ENCODE measurements at places on chromosomes 4 and X.

DNA sequence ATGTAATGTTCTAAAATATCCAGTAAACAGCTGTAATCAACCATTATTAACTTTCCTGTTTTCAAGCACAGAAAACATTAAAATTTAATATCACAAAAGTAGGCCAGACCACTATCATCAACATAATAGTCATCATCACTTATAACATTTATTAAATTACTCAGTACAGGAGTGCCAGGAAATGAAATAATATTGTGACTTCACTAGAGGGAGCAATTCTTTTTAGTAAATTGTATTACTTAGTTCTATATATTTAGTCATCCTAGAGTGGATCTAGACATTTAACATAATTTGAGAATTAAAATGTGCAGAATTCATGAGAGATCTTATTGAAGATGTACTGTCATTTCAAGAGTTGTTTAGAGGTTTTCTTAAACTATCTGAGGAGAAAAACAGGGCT lies 33.6 kb downstream of the PITX2 start:
- no peak overlapping the region for H3K4me3 ChIP-seq
- no peak overlapping the region for H3K27ac ChIP-seq
- no peaks in the 10 kb centered on the region for H3K36me3 ChIP-seq
- no peaks in the 10 kb centered on the region for H3K27me3 ChIP-seq

DNA sequence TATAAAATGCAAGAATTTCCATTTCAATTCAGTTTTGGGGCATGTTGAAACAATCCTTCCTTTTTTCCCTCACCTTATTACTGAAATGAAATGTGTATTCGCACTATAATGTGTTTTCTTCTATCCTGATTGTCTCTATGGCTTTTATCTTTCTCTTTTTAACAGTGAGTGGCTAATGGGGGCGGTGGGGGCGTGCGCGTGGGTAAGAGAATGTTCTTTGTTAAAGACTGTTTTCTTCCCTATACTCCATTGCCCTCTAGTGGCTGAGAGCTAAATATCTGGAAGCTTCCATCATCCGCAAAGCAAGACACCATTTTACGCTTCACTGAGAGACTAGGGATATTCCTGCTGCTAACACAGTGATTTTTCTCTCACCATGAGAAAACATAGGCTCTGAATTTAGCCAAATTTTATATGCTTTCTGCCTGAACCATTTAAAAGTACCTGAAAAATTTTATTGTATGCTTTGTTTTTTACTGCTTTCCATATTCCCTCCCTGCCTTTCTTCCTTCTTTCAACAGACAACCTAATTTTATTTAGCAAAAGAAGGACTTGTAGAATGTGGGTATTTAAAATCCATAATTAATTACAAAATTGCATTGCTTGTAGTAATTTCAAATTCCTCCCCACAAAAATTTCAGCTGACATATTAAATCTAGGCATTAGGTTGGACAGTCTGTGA lies 194.0 kb downstream of the GASK1B start:
- no peak overlapping the region for H3K4me3 ChIP-seq
- no peaks in the 10 kb centered on the region for H3K36me3 ChIP-seq
- DNase-seq, result peak; percentile 6
- H3K27me3 ChIP-seq, result no peaks in the 10 kb centered on the region

- H3K36me3 ChIP-seq, result no peaks in the 10 kb centered on the region
- H3K27ac ChIP-seq, result no peak overlapping the region
- no peaks in the 10 kb centered on the region for H3K4me1 ChIP-seq
- DNase-seq, result no peak
- no peaks in the 10 kb centered on the region for H3K27me3 ChIP-seq
- no peak overlapping the region for H3K4me3 ChIP-seq
These were observed 27.2 kb upstream of the SMARCA5 start for GRCh38 chr4:143486314-143486713.

GRCh38 chr4:99417125-99417524 lies 18.0 kb downstream of the ADH7 start:
- no peaks in the 10 kb centered on the region for H3K27me3 ChIP-seq
- no peak overlapping the region for H3K4me3 ChIP-seq
- no peaks in the 10 kb centered on the region for H3K36me3 ChIP-seq
- H3K4me1 ChIP-seq, result no peaks in the 10 kb centered on the region

DNA sequence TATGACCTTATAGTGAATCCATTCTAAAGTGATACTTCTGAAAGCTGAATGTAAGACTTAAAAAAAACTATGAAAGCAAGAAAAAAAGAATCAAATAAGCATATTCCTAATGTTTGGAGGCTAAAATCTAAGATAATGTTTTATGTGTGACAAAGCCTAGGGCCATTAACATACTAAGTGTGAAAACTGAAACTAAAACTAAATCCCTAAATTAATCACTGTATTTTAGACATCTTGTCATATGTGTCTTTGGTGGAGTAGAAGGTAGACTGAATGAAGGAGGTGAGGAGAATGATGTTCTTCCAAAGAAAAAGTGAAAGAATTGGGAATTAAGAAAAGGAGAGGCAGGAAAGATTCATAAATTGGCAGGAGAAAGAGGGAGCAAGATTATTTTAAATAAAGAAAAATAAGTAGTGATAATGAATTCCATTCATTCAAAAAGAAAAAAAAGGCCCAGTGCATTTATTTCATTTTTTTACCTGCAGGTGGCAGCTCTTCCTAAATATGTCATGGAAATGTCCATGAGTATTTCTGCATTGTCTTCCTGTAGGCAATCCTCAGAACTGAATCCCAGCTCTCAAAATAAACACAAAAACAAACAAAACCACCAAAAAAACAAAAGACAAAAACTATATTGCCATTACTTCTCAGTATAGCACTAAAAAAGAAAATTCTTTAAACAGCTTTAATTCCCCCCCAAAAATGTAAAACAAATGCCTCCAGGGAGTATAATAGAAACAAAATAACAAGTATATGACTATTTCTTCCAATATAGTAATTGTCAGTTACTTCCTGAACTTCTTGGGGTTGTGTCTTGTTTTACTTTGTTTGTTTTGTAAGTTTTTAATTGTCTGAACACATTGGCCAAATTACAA lies 17.0 kb upstream of the AP1AR start:
- H3K4me3 ChIP-seq, result no peak overlapping the region
- H3K4me1 ChIP-seq, result no peaks in the 10 kb centered on the region
- no peaks in the 10 kb centered on the region for H3K27me3 ChIP-seq

- H3K4me1 ChIP-seq, result peaks cover 20% of the 10 kb centered on the region
- no peak for DNase-seq
- no peak overlapping the region for H3K4me3 ChIP-seq
- H3K27ac ChIP-seq, result no peak overlapping the region
These were observed 91.0 kb upstream of the MTM1 start for GRCh38 chrX:150477371-150477770.

GRCh38 chr4:162645381-162645780 lies 481.6 kb upstream of the FSTL5 start:
- no peak for DNase-seq
- no peak overlapping the region for H3K27ac ChIP-seq
- no peaks in the 10 kb centered on the region for H3K27me3 ChIP-seq
- no peaks in the 10 kb centered on the region for H3K4me1 ChIP-seq
- no peak overlapping the region for H3K4me3 ChIP-seq

GRCh38 chr4:119087121-119087520 lies 48.5 kb upstream of the MYOZ2 start:
- no peak overlapping the region for H3K4me3 ChIP-seq
- no peaks in the 10 kb centered on the region for H3K36me3 ChIP-seq
- DNase-seq, result no peak
- no peak overlapping the region for H3K27ac ChIP-seq

DNA sequence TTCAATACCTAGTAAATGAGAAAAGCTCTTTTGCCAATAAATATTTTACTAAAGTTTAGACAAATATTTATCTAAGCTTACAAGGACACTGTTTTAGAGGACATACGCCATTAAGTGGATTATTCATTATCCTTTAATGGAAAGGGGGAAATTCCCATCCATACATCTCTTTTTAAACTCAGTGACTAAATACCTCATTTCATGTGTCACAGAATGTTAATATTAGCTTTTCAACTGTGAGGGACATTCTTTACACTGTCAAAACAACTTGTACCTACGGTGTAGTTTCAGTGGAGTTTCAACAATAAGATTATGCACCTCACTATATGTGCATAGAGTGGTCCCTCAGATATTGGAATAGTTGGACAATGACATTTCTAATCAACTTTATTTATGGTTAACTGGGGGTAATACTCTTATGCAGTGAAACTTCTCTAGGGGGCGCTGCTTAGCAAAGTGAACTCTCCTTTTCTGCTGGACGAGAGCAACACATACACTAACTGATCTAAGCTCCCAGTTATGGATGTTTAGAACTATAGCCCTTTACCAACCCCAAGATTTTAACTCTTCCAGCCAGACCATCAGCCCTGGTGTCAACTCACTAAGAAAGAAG lies 9.7 kb downstream of the HS6ST2 start:
- no peak overlapping the region for H3K4me3 ChIP-seq
- H3K4me1 ChIP-seq, result no peaks in the 10 kb centered on the region
- no peak for DNase-seq
- no peak overlapping the region for H3K27ac ChIP-seq
- no peaks in the 10 kb centered on the region for H3K27me3 ChIP-seq
- no peaks in the 10 kb centered on the region for H3K36me3 ChIP-seq

- H3K4me3 ChIP-seq, result no peak overlapping the region
- H3K27me3 ChIP-seq, result no peaks in the 10 kb centered on the region
- DNase-seq, result no peak
- no peaks in the 10 kb centered on the region for H3K36me3 ChIP-seq
- no peak overlapping the region for H3K27ac ChIP-seq
These were observed 116.4 kb upstream of the IGSF1 start for GRCh38 chrX:131405497-131405896.

DNA sequence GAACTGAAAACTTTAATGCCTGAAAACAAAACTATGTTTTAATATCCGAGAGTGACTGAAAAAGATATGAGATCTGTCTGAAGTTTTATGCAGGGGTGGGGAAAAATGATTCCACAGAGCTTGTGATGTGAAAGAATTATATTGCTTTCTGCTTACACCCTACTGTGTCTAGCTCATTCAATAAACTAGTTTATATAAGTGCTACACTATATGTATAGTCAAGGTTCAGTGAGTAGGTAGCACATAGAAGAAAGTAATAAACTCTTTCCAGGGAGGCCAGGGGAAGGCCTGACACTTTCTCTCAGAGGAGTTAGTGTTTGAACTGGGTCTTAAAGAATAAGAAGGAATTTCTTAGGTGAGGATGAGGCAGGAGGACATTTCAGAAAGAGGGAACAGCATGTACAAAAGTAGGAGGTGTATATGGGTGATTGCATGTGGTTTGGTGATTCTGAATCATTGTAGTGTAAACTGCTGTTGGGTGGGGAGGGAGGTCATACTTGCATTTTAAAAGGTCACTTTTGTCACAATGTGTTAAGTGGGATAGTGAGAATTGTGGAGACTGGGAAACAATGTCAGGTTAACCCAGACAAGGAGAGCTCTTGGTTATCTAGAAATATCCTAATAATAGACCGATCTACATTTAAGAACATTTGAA lies 25.1 kb upstream of the TEX13D start:
- H3K4me3 ChIP-seq, result no peak overlapping the region
- H3K36me3 ChIP-seq, result no peaks in the 10 kb centered on the region
- H3K4me1 ChIP-seq, result no peaks in the 10 kb centered on the region
- DNase-seq, result no peak

GRCh38 chr4:130995988-130996387 lies 1900.0 kb downstream of the C4orf33 start:
- H3K36me3 ChIP-seq, result no peaks in the 10 kb centered on the region
- H3K27me3 ChIP-seq, result no peaks in the 10 kb centered on the region
- DNase-seq, result no peak
- no peak overlapping the region for H3K27ac ChIP-seq

DNA sequence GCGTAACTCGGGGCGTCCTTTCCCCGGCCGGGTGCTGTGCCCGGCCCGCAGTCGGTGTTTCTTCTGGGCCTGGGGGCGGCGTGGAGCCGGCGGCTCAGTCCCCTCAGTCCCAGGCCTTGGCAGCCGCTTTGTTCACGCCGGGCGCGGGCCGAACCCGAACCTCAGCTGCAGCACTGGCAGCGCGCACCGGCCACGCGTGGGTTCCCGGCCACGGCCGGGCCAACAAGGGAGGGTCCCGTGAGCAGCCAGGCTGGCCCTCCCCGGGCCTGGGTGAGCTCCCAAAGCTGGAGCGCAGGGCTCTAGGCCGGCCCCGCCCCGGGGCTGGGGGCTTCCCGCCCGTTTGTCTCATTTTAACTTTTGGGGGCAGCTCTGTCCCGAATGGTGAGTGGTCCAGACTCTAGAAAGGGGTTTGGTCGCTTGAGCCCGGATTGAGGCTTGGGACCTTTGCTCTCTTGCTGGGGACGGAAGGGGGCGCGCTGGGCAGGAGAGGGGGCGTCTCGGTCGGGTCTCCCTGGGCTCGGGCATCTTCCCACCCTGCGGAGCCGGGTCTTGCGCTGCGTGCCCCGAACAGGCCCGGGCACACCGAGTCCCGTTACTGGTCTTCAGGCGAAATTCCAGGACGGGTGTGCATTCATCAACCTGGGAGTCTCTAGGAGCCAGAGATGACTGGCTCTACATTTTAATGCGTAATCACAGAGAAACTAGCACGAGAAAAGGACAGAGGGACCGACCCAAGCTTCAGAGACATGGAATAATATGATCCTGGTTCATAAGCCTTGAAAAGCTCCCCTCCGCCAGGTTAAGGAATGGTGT lies 177.1 kb downstream of the CBR4 start:
- DNase-seq, result no peak
- no peaks in the 10 kb centered on the region for H3K36me3 ChIP-seq
- peak overlapping the region; percentile 45 for H3K4me3 ChIP-seq
- H3K27ac ChIP-seq, result no peak overlapping the region
- H3K4me1 ChIP-seq, result peaks cover 6% of the 10 kb centered on the region

- no peak for DNase-seq
- no peaks in the 10 kb centered on the region for H3K27me3 ChIP-seq
- H3K4me3 ChIP-seq, result no peak overlapping the region
These were observed 168.9 kb downstream of the DCTD start for GRCh38 chr4:182748283-182748682.

GRCh38 chr4:2637956-2638552 lies 101.6 kb downstream of the FAM193A start:
- H3K36me3 ChIP-seq, result peaks cover 34% of the 10 kb centered on the region
- no peaks in the 10 kb centered on the region for H3K27me3 ChIP-seq
- H3K4me1 ChIP-seq, result no peaks in the 10 kb centered on the region
- DNase-seq, result no peak
- H3K4me3 ChIP-seq, result no peak overlapping the region
- no peak overlapping the region for H3K27ac ChIP-seq

DNA sequence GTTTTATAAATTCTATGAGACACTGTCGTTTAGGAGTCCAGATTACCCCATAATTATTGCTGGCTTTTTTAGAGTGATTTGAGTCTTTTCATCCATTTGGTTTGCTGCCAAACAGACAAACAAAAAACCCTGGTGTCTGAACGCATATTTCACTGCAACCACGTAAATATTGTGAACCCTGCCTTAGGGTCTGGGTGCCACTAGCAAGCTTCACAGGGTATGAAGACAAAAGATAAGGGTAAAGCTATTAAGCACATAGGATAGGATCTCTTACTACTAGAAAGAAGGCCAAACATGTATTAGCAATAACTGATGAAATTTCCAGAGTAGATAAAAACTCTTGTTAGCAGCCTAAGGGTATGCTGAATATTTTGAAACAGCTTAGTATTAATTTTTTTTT lies 143.3 kb downstream of the BANK1 start:
- no peaks in the 10 kb centered on the region for H3K36me3 ChIP-seq
- no peak overlapping the region for H3K4me3 ChIP-seq
- no peak overlapping the region for H3K27ac ChIP-seq
- no peaks in the 10 kb centered on the region for H3K27me3 ChIP-seq
- no peak for DNase-seq

GRCh38 chr4:155891058-155891457 lies 12.4 kb upstream of the TDO2 start:
- no peaks in the 10 kb centered on the region for H3K27me3 ChIP-seq
- no peaks in the 10 kb centered on the region for H3K36me3 ChIP-seq

- no peak for DNase-seq
- H3K4me1 ChIP-seq, result no peaks in the 10 kb centered on the region
- no peak overlapping the region for H3K27ac ChIP-seq
These were observed 1222.4 kb upstream of the PRKX start for GRCh38 chrX:4935846-4936245.

Measured in CD8-positive, alpha-beta memory T cell (primary cell).